ENCODE measurements at places on chromosomes 11 and 22.

- DNase-seq = no peak
Measured at GRCh38 chr22:30923168-30923900, 45.2 kb downstream of the MORC2 start.

DNA sequence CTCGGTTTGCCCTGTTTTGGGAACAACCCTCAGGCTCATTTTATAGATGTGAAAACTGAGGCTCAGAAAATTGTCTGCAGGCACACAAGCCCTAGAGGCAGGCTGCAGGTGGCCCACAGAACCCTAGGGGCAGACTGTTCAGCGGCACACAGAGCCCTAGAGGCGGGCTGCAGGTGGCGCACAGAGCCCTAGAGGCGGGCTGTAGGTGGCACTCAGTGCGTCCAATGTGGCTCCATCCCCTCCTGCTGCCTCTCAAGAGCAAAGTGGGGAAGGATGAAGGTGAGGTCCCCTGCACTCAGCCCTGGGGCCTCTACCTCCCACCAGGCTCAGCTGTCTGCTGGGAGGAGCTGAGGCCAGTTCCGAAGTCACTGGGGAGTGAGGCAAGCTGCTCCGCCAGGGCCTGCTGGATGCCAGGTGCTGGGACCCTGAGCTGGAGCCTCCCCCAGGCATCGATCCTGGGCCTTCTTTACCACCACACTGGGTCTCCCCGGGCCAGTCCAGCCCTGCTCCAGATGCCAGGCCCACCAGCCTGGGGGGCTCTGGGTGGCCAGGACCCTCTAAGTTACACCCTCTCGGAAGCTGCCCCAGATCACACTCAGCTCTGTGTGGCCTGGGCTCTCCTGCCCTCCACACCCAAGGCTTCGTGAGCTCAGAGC, 2.3 kb downstream of the ACY3 start:
- peak; percentile 45 for DNase-seq

DNA sequence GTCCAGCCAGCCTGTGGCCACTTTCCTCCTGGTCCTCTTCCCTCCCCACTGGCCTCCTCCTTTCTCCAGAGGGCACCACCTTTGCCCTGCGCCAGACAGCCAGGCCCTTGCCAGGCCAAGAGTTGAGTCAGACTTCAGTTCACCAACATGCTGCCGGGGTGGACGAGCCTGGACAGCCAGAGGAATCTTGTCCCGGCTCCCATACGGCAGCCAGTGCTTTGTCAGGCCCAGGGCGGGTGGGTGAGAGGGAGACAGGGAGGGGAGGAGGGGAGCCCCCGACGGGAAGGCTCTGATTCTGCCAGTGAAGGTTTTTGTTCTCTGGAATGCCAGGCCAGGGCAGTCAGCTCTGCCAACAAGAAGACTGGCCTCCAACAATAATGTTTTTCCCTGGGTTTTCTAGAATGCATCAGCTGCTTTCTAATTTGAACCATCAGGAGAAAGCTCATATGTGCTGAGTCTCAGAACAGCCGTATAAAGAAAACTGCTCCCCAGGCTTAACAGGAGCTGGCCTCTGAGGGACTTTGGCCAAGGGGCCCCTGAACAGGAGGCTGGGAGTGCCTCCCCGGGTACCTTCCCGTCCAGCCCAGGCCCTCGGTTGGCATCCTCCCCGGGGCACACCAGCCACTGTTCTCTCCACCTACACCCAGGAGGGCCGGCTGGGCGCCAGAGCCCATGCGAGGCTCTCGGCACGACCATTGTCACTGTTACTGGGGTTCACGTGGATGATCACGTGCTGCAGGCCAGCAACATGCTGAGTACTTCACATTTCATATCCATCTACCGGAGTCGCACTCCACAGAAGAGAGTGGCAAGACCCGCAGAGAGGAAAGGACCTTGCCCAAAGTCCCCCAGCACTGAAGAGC, 28.6 kb downstream of the LIF start:
- no peak for DNase-seq

DNA sequence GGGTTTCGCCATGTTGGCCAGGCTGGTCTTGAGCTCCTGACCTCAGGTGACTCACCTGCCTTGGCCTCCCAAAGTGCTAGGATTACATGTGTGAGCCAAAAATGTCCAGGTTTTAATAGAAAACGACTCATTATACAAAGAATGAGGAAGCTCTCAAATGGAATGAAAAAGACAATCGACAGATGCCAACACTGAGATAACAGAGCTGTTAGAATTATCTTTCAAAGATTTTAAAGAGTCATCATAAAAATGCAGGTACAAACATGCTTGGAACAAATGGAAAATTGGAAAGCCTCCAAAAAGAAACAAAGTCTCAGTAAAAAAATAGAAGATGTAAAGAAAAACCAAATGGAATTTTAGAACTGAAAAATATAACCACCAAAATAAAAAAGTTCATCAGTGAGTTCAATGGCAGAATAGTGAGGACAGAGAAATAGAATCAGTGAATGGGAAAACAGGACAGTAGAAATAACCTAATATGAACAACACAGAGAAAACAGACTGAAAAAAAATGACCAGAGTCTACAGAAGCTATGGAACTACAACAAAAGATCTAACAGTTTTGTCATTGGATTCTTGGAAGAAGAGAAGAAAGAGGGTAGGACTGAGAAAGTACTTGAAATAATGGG, 10.9 kb downstream of the GAB2 start:
- DNase-seq = no peak

- no peak for DNase-seq
Measured at GRCh38 chr22:30569674-30570202, 4.7 kb downstream of the GAL3ST1 start.

GRCh38 chr11:11458485-11458884, 105.4 kb upstream of the CSNK2A3 start:
- DNase-seq = no peak

GRCh38 chr22:31106001-31106571, 1.3 kb downstream of the SELENOM start:
- DNase-seq = no peak

DNA sequence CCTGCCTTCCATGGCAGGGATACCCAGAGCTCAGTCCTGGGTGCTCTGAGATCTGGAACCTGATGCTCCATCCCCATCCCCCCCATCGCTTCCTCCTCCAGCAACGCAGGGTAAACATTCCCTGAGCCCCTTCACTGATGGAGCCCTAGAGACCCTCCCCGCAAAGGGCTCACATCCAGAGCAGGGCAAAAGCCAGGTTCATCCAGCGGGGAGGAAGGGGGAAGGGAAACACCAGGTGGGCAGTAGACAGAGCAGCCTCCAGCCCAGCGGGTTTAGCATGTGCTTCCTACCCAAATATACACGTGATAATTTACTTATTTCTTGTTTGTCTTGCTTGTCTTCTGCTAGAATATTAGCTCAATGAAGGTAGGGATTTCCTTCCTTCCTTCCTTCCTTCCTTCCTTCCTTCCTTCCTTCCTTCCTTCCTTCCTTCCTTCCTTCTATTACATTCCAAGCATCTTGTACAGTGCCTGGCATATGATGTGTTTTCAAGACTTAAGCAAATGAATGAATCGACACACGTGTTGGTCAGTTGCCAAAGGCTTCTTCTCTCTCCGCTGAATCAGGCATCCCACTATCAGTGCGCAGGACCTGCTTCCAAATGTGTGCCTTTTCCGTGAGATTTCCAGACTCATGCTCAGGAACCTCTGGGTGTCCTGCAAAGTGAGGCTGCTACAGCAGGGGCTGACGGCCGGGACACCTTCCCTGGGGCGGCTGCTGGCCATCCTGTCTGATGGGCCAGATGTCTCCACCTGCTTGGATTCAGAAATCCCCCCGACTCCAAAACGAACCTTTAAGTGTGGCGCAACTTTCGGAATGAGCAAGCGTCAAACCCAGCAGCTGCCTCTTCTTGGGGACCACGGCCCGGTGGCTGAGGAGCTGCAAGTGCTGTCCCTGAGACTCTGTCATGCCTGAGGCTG, 955.1 kb downstream of the BRD1 start:
- no peak for DNase-seq

GRCh38 chr11:9263840-9264315, 1.3 kb downstream of the DENND5A start:
- peak; percentile 41 for DNase-seq

GRCh38 chr11:125890447-125891100, 3.1 kb downstream of the HYLS1 start:
- DNase-seq = no peak

DNA sequence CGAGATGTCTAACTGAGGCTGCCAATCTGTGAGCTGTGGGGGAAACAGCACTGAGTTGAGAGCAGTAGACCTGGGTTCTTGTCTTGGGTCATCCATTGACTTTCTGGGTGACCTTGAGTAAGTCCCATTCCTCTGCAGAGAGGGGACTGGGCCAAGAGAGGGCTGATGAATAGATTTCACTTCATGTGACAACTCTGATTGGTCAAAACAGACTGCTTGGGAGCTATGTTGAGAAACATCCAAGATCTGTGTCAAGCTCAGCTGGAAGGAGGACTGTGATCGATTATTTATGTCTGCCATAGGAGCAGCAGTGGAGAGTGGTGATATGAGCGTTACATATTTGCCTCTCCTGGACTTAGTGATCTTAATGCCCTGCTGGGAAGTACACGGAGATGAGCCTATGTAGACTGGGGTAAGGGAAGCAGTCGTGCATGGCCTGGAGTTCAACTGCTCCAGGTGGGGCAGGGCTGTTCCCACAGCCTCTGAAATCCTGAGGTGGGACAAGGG, 47.7 kb downstream of the OTOG start:
- DNase-seq = no peak

DNA sequence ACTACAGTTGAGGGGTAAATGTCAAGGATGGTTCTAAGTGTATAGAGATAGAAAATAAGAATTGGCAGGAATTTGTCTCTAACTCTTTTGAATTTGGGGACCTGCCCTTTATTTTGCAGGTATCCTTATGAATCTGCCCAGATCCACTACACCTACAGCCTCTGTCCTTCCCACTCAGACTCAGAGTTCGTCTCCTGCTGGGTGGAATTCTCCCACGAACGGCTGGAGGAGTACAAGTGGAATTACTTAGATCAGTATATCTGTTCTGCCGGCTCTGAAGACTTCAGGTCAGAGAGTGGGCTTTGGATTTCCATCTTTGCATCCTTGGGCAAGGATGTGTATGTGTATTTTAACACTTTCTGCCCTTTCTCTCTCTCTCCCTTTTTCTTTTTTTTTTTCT, 89.7 kb downstream of the DEPDC5 start:
- no peak for DNase-seq

DNA sequence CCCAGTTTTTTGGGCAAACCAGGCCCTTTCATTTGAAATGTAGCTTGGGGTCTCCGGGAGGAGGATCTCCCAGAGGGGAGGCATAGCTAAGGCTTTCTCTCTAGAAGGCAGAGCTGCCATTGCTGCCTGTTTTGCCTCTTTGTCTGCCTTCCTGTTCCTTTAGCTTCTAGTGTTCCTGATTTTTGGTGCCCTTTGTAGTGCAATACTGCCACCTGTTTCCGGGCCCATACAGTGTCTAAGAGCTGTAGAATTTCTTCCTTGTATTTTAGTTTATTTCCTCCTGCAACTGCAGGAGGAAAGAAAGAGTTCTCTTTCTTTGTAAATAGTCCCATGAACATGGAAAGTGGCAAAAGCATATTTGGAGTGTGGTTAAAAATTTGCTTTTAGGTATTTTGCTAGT, 19.3 kb upstream of the GLYATL1 start:
- DNase-seq = no peak

DNA sequence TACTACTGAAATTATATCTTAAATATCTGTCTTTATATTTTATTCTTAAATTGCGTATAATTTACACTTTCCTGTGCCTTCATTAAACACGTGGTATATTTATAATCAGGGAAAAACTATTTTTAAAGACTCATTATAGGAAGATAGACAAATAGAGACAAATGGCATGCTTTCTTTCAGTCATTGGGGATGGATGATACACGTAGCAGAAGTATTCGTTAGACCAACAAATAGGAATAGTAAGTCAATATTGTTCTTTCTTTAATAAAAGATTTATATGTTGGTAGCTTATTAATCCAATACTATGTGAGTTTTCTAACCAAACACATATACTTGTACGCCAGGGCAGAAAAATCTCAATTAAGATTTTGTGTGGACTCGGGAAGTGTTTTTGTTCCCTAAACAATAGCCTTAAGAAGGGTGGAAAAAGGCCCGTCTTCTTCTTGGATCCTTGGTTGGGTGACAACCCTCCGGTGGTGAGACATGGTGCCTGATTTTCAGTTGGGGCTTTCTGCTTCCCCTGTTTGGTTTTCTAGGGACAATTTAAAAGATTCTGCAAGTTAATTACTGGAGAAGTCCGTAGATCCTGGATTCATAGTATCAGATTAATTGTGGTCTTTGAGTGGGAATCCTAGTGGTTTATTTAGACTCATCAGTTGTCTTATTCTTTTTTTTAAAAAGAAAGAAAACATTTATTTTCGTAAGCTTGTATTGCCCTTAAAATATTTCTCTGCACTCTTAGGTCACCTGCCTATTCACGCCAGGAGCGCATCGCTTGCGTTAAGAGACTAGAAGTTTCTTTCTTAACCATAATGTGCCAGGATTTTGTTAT, 83.5 kb upstream of the WNT7B start:
- DNase-seq = no peak

DNA sequence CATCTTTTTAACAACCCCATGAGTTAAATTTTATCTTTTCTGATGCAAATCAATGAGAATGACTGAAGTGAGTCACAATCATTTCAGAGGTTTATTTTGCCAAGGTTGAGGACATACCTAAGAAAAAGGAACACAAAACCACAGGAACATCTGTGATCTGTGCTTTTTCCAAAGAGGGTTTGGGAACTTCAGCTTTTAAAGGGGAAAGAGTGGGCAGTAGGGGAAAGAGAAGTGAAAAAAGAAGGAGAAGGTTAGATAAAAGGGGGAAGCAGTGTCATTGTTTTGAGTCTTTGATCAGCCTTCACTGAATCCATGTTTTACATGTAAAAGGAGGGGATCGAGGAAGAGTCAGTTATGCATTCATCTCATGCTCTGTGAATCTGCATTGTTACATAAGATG, 45.3 kb upstream of the SPON1 start:
- DNase-seq = no peak

All from activated gamma-delta T cell treated with anti-CD3 and anti-CD28 coated beads, Interleukin-2, amount 50 U/mL, for 16 hours (primary cell).